ENCODE measurements at places on chromosomes 5 and 9.

- no peak for DNase-seq
Observed at GRCh38 chr5:170336065-170336464, 38.5 kb upstream of the LCP2 start.

- no peak for DNase-seq
Observed at GRCh38 chr5:88393042-88393441, 124.4 kb upstream of the TMEM161B start.

DNA sequence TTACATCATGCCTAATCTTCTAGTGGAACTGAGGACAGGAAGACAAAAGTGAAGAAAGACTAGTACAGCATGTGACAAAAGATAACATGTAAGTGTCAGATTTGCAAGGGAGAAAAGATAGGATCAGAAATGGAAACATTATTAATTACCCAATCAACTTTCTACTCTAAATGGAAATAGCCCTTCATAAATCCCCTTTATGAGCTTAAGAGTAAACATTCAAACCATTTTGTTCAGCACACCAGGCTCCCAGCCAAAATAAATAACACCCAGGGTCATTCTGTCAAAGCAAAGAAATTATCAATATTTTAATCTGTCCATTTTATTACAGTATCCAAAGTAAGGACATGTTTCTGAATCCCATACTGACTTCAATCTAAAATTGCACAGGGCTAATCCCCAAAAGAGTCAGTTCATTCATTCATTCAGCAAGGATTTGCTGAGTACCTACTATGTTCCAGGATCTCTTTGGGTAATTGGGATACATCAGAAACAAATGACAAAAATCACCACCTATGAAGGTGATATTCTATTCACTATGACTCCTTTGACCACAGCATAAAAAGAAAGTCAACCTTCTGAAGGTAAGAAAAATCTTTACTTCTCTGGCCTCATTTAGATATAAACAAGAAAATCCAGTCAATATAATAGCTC, 5.3 kb downstream of the PRELID2 start:
- no peak for DNase-seq

DNA sequence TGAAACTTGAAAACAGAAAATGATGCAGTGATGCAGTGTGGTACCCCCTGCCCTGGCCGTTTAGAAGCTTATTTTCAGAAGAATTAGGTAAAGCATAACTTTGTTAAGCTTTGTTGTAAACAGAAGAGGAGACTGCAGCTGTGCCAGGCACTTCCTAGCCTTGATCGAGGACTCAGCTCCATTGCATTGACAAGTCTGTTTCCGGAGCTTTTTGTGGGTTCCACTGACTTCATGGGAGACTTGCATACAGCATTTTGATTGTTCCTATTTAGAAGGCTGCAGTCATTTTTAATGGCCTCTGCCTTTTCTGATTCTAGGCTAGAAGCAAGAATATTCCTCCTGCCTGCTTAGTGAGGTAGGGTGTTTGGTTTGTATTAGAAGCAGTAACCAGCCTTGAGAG, 12.3 kb downstream of the MVB12B start:
- no peak for DNase-seq

DNA sequence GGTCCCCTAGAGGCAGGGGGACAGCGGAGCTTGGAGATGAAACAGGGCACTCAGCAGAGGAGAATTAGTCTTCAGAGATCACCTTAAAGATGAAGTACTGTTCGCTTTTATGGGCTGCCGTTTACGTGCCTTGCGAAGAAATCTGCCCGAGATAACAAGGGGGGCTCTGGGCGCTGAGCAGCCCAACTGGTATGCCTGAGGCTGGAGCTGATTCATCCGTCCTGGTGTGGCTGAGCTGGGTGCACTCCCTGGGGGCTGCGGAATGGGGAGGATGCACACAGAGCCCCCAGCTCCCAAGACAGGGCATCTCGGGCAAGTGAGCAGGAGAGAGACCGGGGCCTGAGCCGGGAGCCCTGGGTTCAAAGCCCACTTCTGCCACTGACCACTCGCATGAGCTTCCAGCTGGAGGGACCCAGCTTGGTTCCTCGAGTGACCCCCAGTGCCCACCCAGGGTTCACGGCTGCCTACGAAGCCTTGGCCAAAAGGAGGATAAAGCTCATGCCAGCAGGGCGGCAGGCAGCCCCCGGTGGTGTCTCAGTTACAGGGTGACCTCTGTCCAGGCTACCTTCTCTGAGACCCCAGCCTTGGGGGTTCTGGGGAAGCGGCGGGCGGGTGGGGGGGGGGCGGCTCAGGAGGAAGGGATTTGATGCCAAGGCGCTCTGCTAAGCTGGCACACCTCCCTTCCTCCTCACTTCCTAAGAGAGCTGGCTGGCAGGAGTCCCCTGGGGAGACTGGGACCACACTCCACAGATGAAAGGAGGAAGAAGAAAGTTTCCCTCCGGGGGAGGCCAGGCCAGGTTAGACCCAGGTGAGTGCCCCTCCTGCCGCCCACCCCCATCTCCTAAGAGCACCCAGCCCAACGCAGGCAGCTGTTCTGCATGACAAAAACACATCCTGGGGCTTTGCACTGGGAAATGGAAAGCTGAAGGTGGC, 5.7 kb downstream of the FIBCD1 start:
- no peak for DNase-seq

Measured in COLO829 (cell line).